T-helper 17 cell (primary cell): ENCODE measurements at places on chromosomes 7 and 10. TPM values are rescaled to one million over a fixed set of nuclear protein-coding genes. Genes with fewer than 3 reads are reported as not detected.

The FLNC gene
- total RNA-seq: 0.05 TPM

DNA sequence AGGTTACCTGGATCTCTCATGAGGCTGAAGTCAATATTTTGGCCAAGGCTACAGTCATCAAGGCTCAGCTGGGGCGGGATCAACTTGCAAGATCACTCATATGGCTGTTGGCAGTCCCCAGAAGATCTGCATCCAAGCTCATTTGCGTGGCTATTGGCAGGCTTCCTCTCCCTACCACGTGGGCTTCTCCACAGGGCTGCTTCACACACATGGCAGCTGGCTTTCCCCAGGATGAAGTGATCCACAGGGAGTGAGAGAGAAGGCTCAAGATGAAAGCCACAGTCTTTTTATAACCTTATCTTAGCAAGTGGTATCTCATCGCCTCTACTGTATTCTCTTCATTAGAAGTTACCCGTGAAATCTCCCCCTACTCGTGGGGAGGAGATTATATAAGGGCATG lies 167.4 kb downstream of the TMEM26 start:
- DNase-seq: no peak

DNA sequence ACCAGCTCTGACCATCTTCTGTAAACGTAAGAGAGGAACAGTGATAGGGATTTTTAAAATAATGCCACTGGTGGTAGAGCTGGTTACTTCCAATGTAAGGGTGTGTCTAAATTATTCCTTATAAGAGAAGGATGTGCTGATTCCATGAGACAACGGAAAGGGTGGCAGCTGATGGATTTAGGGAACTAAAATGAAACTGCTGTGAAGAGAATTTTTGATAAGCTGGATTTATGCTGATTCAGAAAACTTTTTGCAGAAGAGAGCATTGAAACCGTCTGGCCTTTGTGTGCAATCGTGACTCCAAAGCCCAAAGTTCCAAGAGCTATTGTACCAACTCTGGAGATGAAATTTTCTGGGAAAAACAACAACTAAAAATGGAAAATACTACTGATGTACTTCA lies 301.0 kb downstream of the PRPF18 start:
- no peak for DNase-seq

DNA sequence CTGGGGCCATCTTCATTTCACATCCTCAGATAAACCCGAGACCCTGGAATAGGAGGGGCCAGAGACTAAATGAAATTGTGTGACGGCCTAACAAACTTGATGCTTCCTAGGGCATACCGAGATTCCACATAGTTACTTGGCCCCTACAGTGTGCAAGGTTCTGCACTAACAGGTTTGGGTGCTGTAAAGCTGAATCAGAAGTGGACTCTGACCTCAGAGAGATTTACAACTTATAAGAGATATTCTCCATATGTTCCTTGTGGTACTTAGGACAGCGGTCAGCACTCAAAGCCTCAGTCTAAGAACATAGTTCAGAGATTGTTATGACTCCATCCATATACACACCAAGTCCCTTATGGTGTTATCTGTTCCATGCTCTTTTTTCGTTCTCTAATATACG lies 55.1 kb upstream of the FHIP2A start:
- DNase-seq: no peak

GRCh38 chr10:99743841-99744240 lies 11.8 kb downstream of the CUTC start:
- DNase-seq: no peak

DNA sequence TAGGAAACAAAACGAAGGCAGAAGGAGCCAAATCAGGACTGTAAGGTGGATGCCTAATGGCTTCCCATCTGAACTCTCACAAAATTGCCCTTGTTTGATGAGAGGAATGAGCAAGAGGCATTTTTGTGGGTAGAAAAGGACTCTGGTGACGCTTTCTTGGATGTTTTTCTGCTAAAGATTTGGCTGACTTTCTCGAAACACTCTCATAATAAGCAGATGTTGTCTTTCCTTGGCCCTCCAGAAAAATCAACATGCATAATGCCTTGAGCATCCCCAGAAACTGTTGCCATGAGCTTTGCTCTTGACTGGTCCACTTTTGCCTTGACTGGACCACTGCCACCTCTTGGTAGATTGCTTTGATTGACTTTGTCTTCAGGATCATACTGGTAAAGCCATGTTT lies 13.5 kb downstream of the PTPN12 start:
- DNase-seq: no peak

DNA sequence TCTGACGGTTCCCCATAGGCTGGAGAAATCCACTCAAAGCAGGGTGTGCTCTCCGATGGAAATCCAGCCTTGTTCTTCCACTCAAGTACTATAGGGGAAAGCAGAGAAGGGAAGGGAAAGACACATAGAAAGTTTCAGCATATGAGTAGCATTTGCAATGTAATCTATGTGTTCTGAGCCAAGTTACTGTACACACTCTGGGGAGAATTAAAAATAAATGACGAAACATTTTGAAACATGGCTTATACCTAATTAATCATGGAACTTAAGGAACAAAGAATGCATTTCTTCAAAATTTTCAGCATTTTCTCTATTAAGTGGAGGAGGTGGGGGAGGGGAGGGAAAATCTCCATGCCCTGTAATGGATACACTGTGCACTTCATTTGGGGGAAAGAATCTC lies 198.1 kb upstream of the HABP2 start:
- DNase-seq: no peak
